ENCODE measurements at places on chromosomes 11 and 22. TPM values are rescaled to one million over a fixed set of nuclear protein-coding genes. Genes with fewer than 3 reads are reported as not detected.

Gene BTG4
- total RNA-seq = not detected

Gene FAT3
- total RNA-seq = 5.0 TPM

Gene MIOX
- total RNA-seq = not detected

Gene OR52A5
- total RNA-seq = not detected

Gene NOL12
- total RNA-seq = 8.7 TPM

Gene JAML
- not detected for total RNA-seq

Gene SFI1
- 13.8 TPM for total RNA-seq

Gene NAALADL1
- total RNA-seq = 16.9 TPM

Gene OR4A16
- not detected for total RNA-seq

Gene ASRGL1
- total RNA-seq = 0.28 TPM

Gene RFPL3
- total RNA-seq = not detected

Gene ASPHD2
- total RNA-seq = 2.5 TPM

Gene TOMT
- not detected for total RNA-seq

Gene FZD4
- total RNA-seq = 52.0 TPM

Gene LMO2
- total RNA-seq = 8.2 TPM

Gene C22orf39
- total RNA-seq = 14.8 TPM

Measured in regular cardiac myocyte (primary cell).